ENCODE measurements at places on chromosomes 13 and 19.

DNA sequence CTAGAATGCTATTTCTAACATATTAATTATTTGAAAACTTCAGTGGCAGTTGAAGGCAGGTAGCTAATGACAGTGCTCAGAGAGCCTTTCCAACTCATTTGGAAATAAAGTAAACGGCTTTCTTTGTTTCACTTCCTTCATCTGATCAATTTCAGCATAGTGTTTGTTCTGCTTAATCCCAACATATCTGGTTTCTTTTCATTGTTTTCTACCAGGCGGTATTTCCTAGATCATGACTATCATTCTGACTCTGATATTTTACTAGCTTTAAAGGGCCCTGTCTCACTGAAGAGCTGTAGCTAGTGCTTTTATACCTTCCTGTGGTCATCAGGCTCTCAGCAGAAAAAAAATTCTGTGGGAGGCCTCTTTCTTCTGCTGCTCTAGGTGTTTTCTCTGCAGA, 178.6 kb downstream of the RBM26 start:
- DNase-seq = no peak

DNA sequence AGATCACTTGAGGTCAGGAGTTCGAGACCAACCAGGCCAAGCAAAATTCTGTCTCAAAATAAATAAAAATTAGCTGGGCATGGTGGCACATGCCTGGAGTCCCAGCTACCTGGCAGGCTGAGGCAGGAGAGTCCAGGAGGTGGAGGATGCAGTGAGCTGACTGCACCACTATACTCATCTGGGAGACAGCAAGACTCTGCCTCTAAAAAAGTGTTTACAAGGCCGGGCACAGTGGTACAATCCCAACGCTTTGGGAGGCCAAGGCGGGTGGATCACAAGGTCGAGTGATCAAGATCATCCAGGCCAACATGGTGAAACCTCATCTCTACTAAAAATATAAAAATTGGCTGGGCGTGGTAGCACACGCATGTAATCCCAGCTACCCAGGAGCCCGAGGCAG, 4.2 kb upstream of the DAPK3 start:
- DNase-seq = no peak

DNA sequence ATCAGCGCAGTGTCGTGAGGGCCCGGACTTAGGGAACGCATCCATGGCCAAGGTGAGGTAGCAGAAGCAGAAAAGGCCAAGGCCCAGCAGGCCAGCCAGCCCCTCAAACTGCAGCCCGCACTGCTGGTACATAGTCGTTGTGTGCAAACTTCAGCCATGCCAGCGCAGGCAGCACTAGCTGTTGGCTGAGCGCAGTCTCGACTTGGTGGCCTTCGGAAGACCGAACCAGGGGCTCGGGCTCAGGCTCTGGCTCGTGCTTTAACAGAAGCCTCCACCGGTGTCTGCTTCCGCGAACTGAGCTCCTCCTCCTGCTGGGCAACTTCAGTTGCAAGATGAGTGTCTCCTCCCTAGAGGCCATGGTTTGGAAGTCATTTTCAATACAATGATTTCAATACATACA, 157.5 kb downstream of the DNAJC15 start:
- DNase-seq = no peak

GRCh38 chr19:35040826-35041547, 534 bp upstream of the HPN start:
- peak; percentile 63 for DNase-seq

DNA sequence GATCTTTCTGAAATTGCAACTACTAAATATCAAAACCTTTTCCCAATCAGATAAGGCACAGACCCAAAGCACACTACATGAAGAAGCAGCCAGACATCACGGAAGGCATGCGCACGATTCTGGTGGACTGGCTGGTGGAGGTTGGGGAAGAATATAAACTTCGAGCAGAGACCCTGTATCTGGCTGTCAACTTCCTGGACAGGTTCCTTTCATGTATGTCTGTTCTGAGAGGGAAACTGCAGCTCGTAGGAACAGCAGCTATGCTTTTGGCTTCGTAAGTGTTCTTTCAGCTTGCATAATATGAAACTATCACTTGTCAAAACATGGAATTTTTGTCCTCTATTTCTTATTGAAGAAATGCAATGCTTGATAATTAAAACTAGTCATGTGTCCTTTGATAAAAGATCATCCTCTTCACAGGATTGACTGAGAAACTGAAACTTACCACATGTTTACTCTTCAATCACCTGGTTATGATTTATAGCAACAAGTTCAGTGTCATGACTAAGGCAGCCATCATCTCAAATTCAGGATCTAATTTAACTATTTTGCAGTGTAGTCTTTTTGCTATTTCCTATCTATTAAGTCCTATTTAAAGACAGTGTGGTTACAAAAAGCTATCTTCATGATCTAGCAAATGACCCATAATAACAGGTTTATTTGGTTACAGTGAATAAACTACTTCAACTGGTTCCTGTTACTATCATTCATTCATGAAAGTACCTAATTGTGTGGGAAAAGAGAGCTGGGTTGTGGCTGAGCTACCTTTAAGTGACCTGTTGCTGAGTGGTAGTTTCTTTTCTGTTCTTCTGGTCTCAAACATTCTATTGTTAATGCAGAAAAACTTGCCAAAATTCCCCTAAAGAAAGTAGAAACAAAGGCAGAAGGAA, 6.5 kb downstream of the CCNA1 start:
- DNase-seq = no peak

DNA sequence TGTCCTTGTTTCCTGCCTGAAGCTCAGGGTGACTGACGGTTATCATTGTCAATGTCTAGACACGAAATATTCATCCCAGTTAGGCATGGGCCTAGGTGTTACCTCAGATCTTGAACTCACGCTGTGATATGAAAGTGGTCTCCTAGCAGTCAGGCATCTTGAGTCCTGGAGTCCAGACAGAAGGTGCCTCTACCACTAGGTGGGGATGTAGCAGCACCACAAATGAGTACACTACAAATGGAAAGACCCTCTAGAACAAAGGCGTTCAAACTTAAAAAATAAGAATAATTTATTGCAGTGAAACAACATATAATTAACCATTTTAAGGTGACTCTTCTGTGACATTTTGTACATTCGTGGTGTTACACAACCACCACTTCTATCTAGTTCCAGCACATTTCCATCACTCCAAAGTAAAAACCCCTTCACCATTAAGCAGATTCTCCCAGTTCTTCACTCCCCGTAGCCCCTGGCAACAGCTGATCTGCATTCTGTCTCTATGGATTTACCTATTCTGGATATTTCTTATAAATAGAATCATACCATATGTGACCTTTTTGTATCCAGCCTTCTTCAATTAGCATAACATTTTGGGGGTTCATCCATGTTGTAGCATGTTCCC, 11.9 kb upstream of the FRY start:
- peak; percentile 47 for DNase-seq

- no peak for DNase-seq
Measured at GRCh38 chr13:98253526-98253925, 76.5 kb upstream of the RNF113B start.

- no peak for DNase-seq
Measured at GRCh38 chr13:33793726-33794125, 24.2 kb upstream of the RFC3 start.

DNA sequence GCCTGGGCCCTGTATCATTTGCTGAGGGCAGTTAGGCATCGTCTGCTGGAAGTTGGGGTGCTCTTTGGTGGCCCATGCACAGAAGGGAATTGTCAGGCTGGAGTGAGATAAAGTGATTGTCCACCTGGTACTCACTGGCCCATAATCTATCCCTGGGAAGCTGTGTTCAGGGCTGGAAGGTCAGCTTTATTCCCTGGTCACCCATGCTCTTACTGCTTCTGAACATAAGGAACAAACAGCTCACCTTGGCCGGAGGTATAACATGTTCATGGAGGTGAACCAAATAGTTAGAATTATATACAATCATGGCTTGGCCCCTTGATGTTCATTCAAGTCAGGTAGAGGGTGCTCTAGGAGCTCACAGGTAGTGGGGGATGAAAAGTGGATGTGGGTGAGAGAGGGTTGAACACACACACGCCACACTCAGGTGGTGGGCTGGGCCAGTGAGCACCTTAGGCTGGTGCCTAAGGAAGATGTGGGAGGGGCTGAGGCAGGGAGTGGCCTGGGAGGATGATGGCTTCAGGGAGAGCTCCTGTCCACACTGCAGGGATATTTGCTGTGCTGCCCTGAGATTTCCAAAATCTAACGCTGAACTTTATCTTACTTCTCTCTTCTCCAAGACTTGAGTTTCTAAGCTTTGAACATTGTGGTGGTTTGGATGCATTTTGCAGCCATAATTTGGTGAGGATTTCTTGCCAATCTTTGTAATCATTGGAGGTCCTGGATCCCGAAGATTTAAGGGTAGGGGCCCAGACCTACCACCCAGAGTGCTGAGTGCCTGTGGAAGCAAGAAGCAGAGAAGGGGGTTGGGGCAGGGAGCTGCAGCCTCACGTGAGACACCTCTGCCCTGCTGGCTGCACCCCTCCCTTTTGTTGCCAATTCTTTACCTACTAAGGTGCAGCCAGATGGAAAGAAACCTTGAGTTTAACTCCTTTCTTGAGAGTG, 420.6 kb downstream of the ZNF536 start:
- DNase-seq = no peak

GRCh38 chr13:23159205-23159759, 21.5 kb upstream of the SGCG start:
- peak; percentile 82 for DNase-seq

Measured in glutamatergic neuron (in vitro differentiated cells).